ENCODE measurements at places on chromosomes 4 and X.

DNA sequence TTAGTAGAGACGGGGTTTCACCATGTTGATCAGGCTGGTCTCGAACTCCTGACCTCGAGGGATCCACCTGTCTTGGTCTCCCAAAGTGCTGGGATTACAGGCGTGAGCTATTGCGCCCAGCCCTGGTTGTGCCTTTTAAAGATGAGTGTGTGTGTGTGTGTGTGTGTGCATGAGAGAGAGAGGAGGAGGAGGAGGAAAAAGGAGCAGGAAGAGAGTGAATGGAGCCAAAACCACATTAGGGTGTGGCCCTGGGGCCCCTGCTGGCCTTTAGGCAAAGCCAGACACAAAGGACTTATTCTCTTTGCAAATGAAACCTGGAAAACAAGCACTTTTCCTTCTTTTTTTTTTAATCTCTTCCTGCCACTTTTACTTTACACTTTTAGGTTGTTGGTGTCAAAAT lies 48.2 kb upstream of the KLF3 start:
- DNase-seq, result no peak

GRCh38 chr4:54428940-54429339 lies 199.8 kb downstream of the PDGFRA start:
- no peak for DNase-seq

DNA sequence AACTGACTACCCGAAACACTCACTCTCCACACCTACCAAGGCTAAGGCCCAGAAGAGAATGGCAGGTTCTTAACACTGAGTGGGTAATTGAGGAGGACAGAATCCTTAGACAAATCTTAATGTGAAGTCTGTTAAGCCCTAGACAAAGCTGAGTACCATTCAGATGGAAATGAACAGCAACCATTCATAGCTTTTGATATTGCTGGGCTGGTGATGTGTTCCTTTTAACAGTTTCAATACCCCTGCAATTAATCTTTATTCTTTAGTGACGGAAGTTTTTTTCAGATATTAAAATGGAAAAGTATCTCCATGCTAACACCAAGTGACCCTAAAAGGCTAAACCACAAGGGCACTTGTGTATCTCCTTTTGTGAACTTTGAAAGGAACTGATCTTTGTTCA lies 334.9 kb downstream of the OPHN1 start:
- DNase-seq, result no peak

GRCh38 chr4:127642169-127642568 lies 9.4 kb downstream of the INTU start:
- no peak for DNase-seq

GRCh38 chr4:85910985-85911384 lies 436.0 kb downstream of the ARHGAP24 start:
- no peak for DNase-seq

GRCh38 chr4:18442957-18443356 lies 421.4 kb upstream of the LCORL start:
- DNase-seq, result no peak

- DNase-seq, result no peak
Measured at GRCh38 chrX:27583976-27584375, 6.2 kb upstream of the DCAF8L2 start.

DNA sequence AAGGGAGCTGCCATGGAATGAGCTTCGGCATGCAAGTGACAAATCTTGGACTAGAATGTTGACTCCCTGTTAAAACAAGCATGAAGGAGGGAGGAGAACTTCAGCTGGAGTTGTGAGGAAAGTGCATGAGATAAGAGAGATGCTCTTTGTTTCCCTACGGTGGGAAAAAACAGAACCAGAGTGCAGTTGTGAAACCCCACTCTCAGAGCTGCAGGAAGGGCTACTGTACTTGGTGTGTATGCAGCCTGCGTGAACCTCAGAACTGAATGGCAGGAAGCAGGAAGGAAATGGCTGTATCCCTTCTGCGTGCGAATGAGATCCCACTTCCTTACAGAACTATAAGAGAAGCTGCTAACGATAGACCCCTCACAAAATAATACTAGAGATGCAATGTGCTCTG lies 57.2 kb downstream of the EGF start:
- DNase-seq, result no peak

GRCh38 chrX:102768987-102769761 lies 48.6 kb downstream of the GPRASP3 start:
- DNase-seq, result peak; percentile 75

All from D341Med (cell line).